Central memory CD8-positive, alpha-beta T cell (primary cell): ENCODE measurements at places on chromosomes 4 and X.

DNA sequence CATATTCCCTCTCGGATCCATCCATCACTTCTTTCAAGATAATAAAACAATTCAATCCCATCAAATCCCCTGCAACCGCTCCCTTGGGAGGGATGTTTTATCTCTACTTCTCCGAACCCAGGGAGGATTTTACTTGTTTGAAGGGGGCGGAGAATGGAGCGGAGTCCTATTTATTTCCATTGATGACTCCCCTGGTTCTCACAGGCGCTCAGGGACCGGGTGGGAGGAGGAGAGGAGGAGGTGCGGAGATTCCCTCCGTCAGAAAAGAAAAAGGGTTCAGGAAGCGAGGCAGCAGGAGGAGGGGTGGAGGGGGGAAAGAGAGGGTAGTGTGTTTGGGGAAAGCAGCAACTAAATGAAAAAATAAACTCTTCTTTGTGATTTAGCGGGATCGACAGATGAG, 2.1 kb downstream of the NDNF start:
- peak overlapping the region; percentile 79 for H3K4me3 ChIP-seq
- DNase-seq = no peak
- H3K27ac ChIP-seq = no peak overlapping the region
- peaks cover 10% of the 10 kb centered on the region for H3K36me3 ChIP-seq
- H3K4me1 ChIP-seq = peaks cover 27% of the 10 kb centered on the region

DNA sequence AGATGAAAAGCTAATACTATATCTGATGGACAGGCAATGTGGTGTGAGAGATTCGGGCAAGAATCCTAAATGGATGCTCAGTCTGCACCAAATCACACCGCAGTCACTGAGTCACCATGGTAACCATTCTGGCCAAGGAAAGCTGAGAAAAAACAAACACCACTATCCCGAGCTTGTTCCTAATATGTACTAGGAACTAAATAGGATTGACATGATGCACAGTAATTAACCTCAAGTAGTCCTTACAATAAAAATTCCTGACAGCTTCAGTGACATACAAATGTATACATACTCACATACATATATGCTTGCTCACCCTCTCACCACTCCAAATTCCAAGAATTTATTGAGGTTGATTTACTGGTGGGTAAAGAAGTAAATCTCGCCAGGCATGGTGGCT, 1.1 kb upstream of the RAB40A start:
- peaks cover 2% of the 10 kb centered on the region for H3K36me3 ChIP-seq
- DNase-seq = no peak
- no peak overlapping the region for H3K27ac ChIP-seq
- H3K4me3 ChIP-seq = no peak overlapping the region
- H3K27me3 ChIP-seq = no peaks in the 10 kb centered on the region

DNA sequence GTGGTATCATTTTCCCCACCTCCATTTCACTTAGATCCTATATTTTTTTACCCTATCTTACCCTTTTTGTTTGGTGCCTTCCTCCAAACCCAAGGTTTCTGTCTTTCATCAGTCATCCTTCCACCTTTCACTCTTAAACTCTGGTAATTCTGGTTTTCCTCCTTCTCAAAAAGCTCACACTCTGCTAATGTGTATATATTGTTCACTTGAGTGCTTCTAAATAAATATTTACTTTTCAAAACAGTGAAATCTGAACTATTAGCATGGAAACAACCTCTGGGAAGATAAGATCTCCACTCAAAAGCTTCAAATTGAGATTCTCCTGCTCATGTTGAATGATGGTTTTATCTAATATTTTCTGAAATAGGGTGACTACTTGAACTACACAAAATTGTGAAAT, 21.5 kb downstream of the XIAP start:
- H3K4me1 ChIP-seq = peaks cover 19% of the 10 kb centered on the region
- no peak for DNase-seq
- no peak overlapping the region for H3K4me3 ChIP-seq
- H3K36me3 ChIP-seq = no peaks in the 10 kb centered on the region
- peak overlapping the region; percentile 17 for H3K27ac ChIP-seq

- peaks cover 5% of the 10 kb centered on the region for H3K4me1 ChIP-seq
- peak overlapping the region; percentile 44 for H3K27ac ChIP-seq
- no peak for DNase-seq
Measured at GRCh38 chrX:39730662-39731329, 367.0 kb downstream of the BCOR start.

- H3K27me3 ChIP-seq = peaks cover 57% of the 10 kb centered on the region
- no peaks in the 10 kb centered on the region for H3K36me3 ChIP-seq
- no peak overlapping the region for H3K4me3 ChIP-seq
Measured at GRCh38 chr4:102216666-102217065, 128.6 kb downstream of the SLC39A8 start.
